ENCODE measurements at places on chromosomes 1 and 21.

DNA sequence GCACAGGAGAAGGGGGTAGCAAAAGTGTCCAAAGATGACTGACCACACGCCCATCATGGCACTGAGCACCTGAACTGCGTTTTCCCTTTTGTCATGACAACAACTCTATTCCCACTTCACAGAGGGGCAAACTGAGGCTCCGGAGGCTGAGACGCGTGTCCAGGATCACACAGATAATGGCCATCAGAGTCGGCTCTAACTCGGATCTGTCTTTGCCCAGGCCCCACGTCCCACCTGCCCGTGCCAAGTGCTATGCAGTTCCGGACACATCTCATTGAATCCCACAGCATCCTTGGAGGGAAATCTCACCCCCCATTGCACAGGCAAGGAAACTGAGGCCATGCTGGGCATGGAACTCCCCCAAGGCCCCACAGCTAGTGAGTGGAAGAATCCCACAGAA lies 62.1 kb downstream of the MATN1 start:
- DNase-seq, result no peak

DNA sequence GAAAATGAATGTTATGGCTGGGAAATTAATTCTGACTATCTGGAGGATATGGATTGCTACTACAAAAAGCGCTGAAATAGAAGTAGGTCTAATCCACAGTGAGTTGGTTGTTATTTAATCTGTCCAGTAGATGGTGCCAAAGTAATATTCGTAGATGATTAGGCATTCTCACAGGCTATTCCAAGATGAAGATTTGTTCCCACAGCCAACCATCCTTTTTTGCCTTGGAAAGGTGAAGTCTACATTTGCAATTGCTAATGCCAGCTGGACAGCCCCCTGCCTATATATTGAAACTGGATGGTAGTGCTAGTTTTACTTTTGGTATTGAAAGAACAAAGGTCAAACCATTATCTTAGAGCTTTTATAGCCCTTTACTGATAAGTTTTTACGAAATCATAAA lies 43.8 kb downstream of the RBM11 start:
- DNase-seq, result no peak

- no peak for DNase-seq
These were observed 599 bp downstream of the MRPL24 start for GRCh38 chr1:156740237-156740740.

- DNase-seq, result no peak
These were observed 45.4 kb downstream of the NUAK2 start for GRCh38 chr1:205275916-205276688.

GRCh38 chr1:8682573-8682972 lies 134.9 kb downstream of the RERE start:
- no peak for DNase-seq

GRCh38 chr1:238677567-238677966 lies 708.8 kb upstream of the CHRM3 start:
- no peak for DNase-seq

GRCh38 chr1:240586006-240586405 lies 25.9 kb downstream of the GREM2 start:
- DNase-seq, result no peak

GRCh38 chr1:223771814-223772770 lies 59.8 kb downstream of the CAPN2 start:
- no peak for DNase-seq

GRCh38 chr1:182051938-182052337 lies 9.6 kb downstream of the ZNF648 start:
- no peak for DNase-seq

DNA sequence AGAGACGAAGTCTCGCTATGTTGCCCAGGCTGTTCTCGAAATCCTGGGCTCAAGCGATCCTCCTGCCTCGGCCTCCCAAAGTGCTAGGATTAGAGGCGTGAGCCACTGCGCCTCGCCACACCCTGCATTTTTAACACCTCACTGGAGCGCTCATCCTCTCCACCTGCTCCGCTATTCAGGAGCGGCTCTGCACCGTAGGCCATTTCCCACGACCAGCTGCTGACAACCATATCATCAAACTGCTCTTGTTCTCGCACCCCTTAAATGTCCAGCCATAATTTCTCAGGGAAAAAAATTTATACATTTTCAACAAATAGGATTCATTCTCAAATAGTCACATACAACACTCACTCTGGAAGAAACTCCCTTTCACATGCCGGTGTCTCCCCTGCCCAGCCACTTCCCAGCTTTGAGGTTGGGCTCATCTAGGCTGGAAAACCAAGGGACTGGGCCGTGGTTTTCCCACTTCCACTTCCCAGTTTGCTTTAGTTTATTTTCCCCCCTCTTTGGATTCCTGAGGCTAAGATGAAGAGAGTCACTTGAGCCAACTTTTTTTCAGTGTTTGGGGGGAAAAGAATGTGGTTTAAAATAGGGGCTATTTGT lies 639 bp upstream of the IPO9 start:
- no peak for DNase-seq

GRCh38 chr1:176539018-176539417 lies 76.0 kb downstream of the PAPPA2 start:
- no peak for DNase-seq

- no peak for DNase-seq
These were observed 709 bp upstream of the SLC41A1 start for GRCh38 chr1:205813755-205814058.

- DNase-seq, result peak; percentile 27
These were observed 1.1 kb downstream of the SPSB1 start for GRCh38 chr1:9293533-9294404.

- DNase-seq, result peak; percentile 41
These were observed 98.9 kb upstream of the BACE2 start for GRCh38 chr21:41068967-41069642.

DNA sequence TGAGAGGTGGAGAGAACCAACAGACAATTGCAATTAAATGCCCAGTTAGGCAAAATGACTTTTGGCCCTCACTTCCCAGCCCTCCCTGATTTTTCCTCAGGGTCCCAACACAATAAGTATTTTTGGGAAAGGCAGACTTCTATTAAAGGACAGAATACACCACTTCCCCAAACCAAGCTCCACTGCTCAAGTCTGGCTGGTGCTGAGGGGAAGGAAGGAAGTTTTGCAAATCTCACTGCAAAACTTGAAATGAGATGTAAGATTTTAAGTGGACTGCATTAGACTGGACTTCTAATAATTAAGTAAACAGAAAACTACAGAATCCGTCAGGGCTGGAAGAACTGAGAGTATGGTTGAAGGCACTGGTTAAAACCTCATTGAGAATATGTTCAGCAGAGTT lies 32.2 kb upstream of the CD1D start:
- DNase-seq, result no peak

- DNase-seq, result no peak
These were observed 874.8 kb downstream of the KCNT2 start for GRCh38 chr1:195733408-195733807.

DNA sequence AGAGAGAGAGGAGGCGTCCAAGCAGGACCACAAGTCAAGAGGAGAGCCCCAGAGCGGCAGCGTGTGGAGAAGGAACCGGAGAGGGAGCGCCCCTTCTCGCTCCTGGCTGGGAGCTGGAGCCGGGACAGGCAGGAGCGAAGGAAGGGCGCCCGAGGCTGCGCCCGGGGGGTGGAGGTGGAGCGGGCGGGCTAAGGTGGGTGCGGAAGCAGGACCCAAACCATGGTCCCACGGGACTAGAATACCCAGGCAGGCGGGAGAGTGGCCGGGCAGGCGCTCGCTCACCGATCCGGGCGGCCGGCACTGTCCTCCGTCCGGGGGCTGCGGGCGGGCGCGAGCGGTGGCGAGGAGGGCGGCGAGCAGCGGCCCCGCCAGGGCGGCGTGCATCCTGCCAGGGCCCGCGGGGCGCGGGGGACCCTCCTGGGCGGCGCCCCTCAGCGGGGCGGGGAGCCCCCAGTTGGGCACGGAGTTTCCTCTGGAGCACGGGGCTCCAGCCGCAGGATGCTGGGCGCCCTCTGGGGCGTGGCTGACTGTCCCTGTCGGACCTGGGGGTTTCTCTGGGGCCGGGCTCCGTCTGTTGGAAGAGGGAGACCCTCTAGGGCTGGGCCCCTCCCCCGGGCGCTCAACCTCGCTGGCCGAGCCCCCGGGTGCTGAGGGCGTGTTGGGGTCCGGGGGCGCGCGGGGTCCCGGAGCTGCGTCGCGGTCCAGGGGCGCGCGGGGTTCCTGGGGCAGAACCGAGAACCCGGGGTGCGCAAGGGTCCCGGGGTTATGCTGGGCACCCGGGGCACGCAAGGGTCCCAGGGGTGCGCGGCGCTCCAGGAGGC lies 569 bp downstream of the TRABD2B start:
- DNase-seq, result no peak

- no peak for DNase-seq
These were observed 64.9 kb upstream of the F3 start for GRCh38 chr1:94606471-94606870.

DNA sequence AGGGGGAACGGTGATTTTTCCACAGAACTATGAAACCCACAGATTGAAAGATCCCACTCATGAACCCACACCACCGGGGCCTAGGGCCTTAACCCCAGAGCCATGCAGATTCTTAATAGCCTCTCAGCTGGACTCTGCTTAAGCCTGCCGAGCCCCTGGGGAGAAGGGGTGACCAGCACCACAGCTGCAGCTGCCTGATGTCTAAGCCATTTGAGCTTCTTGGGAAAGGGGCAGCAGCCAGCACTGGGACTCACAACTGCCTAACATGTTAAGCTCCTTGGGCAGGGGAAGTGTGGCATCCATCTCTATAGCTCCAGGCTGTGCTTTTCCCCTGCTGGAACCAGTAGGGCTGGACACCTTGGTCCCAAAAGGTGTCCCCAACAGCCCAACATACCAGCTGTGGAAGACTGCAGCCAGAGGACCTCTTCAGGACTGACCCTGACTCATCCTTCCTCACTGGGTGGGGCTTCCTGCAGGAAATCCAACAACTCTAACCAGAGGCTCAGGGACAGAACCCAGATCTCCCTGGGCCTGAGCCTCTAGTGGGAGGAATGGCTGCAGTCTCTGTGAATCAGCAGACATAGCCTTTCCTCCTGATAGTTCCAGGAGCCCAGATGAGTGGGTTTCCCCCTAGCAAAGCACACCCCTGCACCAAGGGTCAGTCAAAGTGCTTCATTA lies 34.6 kb upstream of the FMO3 start:
- no peak for DNase-seq

DNA sequence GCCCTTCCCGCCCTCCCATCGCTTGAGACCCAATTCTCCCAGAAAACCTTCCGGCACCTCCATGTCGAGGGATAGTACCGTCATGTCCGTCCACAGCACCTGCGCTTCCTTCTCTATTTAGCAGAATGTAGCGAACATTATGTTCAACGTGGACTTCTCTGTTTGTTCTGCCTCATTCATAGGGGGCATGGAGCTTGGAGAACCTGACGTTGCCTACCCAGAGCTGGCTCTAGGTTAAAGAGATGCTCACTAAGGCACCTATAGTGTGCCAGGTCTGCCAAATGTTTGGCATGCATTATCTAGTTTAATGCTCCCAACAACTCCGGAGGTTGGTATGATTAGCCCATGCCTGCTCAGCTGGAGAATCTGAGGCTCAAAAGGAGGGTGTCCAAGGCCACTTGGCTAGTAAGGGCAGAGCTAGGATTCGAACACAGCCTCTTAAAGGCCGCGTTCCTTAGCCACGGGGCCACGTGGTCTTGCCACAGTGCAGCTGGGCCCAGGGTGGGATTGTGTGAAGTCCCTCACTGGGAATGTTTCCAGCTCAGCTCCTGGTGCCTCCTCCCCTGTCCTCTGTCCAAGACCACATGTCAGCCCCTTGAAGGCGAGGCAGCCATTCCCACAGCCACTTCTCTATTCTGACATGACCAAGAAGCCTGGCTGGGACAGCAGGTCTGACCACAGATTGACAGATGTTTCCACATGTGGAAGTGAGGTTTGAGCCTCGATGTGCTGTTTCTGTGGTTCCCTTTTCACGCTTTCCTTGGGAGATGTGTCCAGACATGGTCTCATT lies 57.8 kb downstream of the RUNX3 start:
- no peak for DNase-seq

DNA sequence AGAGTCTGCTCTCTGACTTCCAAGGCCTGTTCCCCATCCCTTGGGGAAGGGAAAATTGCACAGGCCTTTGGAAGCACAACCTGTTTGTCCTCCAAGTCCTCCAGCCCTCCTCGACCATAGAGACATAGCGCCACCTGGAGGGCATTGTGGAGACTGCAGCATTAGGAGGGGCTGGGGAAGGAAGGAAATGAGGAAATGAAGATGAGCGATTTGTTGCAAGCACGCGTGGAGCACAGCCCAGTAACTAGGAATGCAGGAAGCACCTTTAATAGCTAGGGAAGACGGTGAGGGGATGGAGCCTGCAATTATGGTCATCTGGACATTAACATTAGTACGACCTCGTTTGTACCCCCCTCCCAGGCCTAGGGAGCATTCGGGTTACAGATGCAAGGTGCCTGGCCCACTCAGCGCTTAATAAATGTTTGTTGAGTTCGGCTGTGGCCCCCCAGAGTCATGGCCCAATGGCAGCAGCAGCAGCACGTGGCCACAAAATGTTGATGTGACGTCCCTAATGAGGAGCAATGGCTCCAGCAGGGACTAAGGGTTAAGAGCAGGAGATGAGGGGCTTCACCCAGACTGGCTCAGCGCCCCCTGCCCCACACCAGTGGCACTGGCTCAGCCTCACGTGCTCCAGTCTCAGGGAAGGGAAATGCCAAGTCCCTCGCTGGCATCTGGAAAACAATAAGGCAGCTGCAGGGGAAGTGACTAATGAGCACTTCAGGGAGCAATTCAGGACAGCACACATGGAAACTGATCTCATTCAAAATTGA lies 8.0 kb upstream of the CAMK2N1 start:
- DNase-seq, result peak; percentile 70

GRCh38 chr1:172460177-172460576 lies 16.3 kb upstream of the PIGC start:
- no peak for DNase-seq

DNA sequence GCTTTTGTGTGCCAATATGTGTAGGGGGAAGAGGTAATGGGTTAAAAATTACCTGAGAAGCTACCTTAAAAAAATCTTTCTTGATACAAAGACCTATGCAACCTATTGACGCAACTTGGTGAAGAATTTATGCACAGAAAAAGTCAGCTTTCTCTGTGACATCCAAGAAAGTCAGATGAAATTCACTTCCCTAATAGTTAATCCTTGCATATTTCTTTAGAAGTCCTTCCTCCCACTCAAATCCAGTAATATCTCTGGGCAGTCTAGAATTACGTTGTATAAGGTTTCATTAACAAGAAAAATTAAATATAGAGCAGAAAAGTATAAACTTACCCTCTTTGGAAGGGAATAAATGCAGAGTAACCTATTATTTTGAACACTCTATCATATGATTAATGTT lies 2.9 kb downstream of the UBAP2L start:
- DNase-seq, result no peak

GRCh38 chr1:38381256-38381655 lies 334.7 kb upstream of the POU3F1 start:
- no peak for DNase-seq

- no peak for DNase-seq
These were observed 444 bp upstream of the IARS2 start for GRCh38 chr1:220093361-220094015.

All from stimulated activated CD4-positive, alpha-beta T cell treated with anti-CD3 and anti-CD28 coated beads, Interleukin-4, amount 100 ng/mL, for 4 hours (primary cell).